Activated CD8-positive, alpha-beta memory T cell treated with anti-CD3 and anti-CD28 coated beads for 1 hour (primary cell): ENCODE measurements at places on chromosomes 1 and 21.

DNA sequence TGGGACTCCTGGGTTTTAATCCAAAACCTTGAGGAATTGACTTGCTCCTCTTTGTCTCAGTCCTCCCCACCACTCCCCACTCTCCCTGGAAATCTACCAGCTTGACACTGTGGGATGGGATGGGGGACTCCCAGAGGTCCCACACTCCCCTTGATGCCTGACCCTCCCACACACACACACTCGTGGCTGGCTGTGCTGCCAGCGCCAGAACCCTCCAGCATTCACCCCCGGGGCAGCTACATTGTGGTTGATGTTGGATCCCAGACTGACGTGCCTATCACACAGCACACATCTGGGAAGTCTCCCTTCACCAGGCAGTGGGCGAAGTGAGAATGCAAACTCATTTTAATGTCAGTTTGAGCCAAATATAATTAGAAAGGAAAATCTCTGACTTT, 10.0 kb downstream of the KIRREL1 start:
- DNase-seq = no peak

- no peak for DNase-seq
Observed at GRCh38 chr1:39698568-39698967, 7.3 kb upstream of the HPCAL4 start.

GRCh38 chr21:14382486-14382834, 486 bp downstream of the HSPA13 start:
- DNase-seq = peak; percentile 5

GRCh38 chr21:37940691-37941090, 24.4 kb upstream of the KCNJ6 start:
- DNase-seq = no peak

- DNase-seq = no peak
Observed at GRCh38 chr1:40344597-40344996, 27.5 kb upstream of the COL9A2 start.

DNA sequence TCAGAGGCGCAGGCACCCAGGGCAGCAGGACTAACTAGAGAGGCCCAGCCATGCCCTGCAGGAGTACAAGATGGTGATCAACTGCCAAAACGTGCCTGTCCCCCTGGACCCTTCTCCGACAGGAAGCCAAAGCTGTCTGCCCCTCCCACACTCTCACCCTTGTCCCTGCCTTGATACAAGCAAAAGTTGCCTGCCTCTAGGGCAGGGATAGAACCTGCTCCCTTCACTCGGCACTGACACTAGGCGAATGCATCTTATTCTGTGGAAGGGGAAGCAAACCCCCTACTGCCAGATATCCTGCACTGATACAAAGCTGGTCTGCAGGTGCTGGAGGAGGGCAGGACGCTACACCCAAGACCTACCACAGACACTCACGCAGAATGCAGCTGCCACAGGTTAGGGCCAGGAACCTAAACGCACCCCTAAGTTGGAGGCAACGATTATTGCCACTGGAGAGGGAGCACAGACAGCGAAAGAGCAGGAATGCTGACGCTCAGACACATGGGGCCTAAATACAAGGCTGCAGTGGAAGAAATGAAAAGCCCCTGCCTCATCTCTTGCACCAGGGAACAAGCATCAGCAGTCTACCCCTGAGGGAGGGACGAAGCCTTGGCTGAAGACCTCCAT, 3.7 kb downstream of the TARBP1 start:
- DNase-seq = no peak

- no peak for DNase-seq
Observed at GRCh38 chr1:164583835-164584539, 25.0 kb downstream of the PBX1 start.

DNA sequence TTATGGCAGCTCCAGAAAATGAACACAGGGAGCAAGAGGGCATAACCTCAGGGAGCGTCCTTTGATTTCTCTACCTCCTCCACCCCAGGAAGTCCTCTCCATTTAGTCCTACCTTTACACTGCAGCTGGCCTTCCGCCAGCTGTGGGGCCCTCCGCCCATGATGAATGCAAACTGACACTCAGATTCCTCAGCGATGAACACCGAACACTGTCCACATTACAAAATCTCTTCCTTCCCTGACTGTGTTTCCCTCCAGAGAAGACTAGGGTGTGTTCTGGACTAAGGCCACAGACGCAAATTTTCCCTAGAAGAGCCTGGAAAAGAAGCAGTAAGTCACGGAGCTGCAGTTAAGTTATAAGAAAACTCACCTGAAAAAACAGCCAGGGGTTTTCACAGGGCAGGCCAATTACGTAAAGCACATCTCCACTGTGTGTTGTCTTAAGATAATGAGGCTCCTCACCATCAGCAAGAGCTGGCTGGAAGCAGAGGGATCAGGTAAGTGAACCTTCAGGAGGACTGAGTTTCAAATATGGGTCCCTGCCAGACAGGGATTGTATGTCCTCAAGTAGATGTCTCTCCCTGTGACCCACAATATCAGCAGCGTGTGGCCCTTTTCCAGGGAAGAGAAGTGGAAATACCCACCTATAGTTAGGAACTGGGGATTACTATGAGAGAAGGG, 46.3 kb upstream of the ATP1B1 start:
- no peak for DNase-seq

DNA sequence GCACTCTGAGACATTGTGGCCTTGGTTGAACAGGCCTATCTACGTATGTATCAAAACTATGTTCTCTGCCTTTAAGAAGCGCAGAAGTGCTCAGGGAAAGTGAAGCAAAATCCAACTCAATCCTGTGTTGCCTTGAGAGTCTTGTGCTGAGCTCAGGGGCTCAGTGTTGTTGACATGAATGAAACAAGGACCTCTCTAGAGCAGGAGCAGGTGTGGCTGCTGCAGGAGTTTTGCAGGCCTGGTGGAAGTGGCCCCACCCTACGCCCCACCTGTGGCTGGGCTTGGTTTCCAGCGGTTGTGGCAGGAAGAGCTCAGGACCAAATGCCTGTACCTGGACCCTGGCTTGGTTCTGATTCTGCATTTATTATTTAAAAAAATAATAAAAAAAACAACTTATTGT, 20.9 kb downstream of the CA6 start:
- no peak for DNase-seq

DNA sequence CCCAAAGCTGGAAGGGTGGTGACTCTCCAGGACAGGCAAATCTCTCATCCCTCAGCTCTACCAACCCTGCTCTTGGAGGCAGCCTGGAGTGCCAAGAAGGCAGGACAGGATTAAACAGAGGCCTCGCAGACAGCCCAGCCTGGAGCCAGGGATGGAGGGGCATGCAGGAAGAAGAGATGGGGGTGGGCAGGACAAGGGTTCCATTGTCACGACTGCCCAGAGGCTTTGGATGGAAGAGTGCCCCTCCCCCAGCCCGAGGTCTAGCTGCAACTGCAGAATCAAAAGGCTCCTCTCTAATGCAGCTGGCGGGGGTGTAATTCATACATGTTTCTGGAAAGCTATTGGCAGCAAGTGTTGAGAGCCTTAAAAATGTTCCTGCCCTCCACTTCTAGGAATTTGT, 8.8 kb downstream of the RAB7B start:
- no peak for DNase-seq

DNA sequence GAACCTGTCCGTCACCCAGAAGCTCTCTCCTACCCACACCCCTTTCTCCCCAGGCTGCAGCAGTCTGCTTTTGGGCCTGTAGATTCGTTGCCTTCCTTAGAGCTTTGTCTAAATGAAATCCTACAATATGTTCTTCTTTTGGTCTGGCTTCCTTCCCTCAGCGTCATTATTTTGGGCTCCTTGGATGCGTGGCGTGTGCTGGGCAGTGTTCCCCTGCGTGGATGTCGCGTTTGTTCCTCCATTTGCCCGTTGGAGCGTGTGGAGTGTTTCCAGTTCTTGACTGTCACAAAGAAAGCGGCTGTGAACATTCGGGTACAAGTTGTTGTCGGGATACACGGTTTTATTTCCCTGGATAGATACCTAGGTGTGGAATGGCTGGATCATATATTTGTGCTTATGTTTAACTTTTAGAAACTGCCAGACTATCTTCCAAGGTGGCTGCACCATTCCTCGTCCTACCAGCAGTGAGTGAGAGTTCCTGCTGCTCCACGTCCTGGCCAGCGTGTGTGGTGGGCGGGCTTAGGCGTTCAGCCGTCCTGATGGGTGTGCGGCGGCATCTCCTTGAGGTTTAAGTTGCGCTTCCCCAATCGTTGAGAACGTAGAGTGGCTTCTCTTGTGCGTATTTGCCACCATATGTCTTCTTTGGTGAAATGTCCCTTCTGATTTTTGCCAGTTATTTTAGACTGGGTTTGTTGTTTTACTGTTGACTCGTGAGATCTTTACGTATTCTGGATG, 31.7 kb downstream of the SKI start:
- no peak for DNase-seq

DNA sequence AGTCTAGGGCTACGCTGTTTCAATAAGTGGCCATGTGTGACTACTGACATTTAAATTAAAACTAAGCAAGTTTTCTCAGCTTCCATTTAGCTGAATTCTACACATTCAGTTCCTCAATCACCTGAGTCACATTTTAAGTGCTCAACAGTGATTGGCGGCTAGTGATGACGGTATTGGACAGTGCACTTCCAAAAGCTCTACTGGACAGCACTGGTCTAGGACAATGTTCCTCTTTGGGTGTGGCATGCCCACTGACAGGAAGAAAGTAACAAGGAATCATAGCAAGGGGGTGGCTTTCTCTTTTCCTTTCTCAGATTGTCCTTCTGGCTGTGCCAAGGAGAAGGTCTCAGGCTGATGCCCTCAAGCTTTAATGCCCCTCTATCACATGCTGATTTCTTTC, 11.7 kb downstream of the IGSF21 start:
- DNase-seq = no peak

DNA sequence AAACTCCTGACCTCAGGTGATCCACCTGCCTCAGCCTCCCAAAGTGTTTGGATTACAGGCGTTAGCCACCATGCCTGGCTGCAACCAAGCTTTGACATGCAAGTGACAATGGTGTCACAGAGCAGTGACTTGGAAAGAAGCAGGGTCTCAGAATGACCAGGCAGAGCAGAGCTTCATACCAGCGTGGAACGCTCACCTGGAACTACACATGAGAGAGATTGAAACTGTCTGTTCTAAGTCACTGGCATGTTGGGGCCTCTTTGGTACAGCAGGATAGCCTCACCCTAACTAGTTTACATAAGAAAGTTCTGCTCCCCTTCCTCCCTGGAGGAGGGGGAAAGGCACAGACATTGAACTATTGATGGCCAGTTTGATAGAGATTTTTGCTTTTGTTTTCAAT, 47.5 kb upstream of the ITPKB start:
- no peak for DNase-seq

GRCh38 chr1:216651826-216652418, 71.3 kb downstream of the ESRRG start:
- DNase-seq = no peak

DNA sequence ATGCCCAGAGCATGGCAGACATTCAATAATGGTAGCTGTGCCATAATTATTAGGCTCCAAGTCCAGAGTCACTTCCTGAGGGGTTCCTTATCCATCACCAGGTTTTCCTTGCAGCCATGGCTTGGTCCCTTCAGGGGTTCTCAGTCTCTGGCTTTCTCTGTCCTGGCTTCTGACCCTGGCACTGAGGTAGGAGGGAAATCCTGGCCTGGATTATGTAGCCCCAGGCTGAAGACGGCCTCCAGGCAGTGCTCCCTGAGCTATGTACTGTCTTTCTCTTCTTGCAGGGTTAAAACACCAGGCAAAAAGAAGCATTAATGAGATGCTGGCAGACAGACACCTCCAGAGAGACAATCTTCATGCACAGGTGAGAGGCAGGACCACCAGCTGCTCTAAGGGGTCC, 9.5 kb upstream of the PADI3 start:
- no peak for DNase-seq

- DNase-seq = no peak
Observed at GRCh38 chr1:3892748-3893147, 7.3 kb downstream of the C1orf174 start.

GRCh38 chr1:79819140-79819539, 812.6 kb upstream of the ADGRL4 start:
- DNase-seq = no peak

DNA sequence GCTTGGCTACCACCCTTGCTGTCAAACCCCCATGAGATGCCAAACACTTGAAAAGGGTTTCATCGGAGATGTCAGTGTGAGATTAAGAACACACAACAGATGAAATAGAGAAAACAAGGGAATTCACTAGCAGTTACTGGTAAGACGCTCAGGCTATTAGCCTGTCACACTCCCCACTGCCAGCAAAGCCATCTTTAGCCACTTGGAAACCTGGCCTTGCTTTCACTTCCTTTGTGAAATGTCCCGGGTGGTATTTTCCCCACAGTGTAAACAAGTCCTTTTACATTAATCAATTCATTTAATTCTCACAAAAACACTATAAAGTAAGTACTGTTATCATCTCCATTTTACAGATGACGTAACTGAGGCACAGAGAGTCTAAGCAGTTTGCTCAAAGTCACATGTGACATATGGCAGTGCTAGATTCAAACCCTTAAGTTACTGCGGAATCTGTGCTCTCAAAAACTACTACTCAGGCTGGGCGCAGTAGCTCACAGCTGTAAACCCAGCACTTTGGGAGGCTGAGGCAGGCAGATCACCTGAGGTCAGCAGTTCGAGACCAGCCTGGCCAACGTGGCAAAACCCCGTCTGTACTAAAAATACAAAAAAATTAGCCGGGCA, 32.7 kb upstream of the KHDRBS1 start:
- DNase-seq = no peak

DNA sequence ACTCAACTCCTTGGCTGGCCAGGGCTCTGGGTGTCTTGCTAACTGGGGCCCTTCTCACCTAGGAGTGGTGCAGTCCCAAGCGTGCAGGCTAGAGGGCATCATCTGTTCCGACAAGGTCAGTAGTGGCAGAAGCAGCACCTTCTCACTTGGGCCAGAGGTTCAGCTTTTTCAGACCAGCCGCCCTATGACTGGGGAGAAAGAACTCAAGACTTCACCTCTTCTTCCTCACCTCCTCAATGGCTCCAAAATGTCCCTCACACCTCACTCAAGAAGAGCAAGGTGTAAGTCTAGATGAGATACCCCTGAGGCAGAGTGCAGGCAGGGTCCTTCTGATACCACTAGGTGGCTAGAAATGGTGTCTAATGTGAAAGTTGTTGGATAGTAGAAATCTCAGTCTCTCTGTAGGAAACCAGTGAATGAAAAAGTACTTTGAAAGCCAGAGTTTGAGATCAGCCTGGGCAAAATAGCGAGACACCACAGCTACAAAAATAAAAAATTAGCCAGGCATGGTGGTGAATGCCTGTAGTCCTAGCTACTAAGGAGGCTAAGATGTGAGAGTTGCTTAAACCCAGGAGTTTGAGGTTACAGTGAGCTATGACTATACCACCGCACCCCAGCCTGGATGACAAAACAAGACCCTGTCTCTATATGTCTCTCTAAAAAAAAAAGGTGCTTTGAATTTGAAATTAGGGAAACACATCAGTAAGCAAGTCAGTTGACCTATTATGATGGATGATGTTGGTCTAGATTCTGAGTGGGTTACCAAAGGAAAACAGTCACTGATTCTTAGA, 8.6 kb upstream of the IL20 start:
- no peak for DNase-seq

- DNase-seq = no peak
Observed at GRCh38 chr1:68216089-68216772, 16.1 kb downstream of the WLS start.

GRCh38 chr1:81781749-81782148, 19.0 kb upstream of the ADGRL2 start:
- no peak for DNase-seq

- no peak for DNase-seq
Observed at GRCh38 chr21:17758683-17759082, 60.5 kb downstream of the C21orf91 start.
